ENCODE measurements at places on chromosomes 3 and 15.

- no peak for DNase-seq
Observed at GRCh38 chr3:12891391-12891984, 50.1 kb upstream of the RPL32 start.

GRCh38 chr15:32849769-32850668, 132.2 kb downstream of the GREM1 start:
- no peak for DNase-seq

DNA sequence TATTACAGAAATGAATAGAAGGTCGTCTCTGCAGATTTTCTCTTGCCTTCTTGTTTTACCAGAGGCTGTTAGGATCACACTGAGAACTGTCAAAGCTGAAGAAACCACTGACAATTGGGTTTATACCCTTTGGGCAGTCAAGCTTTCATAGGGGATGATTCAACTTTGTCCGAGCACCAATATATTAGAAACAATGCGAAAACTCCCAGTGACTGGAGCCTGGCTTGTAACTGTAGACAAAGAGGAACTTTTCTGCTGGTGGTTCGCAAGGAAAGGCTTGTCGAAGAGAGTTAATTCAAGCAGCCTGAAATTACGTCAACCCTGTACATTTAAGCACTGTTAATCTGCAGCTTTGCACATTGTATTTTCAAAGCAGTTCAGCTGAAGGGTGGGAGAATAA, 193.2 kb upstream of the ZNF385D start:
- DNase-seq = no peak

GRCh38 chr15:63709365-63709764, 112.2 kb downstream of the FBXL22 start:
- DNase-seq = no peak

- DNase-seq = no peak
Observed at GRCh38 chr3:142888481-142889211, at the start of gene PCOLCE2. Gene PCOLCE2, minus strand, starts transcription at chr3:142889083. Its CDS starts 187 bp downstream, at chr3:142888896.

DNA sequence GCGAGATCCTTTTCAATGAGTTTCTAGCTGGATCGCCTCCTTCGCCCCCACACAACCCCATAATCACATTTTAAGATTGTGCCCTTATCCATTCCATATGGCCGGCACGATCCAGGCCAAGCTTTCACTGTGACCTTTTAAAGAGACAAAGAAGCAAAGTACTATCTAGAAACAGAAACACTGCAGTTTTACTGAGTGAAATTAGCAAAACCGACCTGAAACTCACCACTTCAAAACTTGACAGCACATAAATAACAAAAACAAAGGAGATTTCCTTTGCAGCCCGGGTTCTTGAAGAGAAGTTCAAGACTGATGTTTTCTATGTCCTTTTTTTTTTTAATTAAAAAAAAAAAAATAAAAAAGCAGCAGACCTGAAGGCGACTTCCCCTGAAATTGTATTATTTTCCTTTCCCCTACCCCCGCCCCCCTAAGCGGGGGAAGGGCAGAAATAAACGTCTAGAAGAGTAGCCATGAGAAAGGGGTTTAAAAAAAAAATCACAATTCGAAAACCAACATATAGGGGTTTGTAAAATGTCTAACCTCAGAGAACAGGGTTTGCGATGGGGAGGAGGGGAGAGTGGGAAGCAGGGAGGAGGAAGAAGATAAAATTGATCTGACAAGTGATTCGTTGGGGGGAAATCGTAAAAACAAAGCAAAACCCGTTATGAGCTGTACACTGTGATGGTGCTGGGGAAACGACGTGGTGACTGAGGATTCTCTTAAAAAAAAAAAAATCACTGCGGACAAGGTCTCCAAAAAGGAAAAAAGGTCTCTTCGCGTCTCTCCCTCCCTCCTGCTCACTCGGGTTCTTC, 1.5 kb downstream of the SATB1 start:
- peak; percentile 61 for DNase-seq

- no peak for DNase-seq
Observed at GRCh38 chr3:27310688-27311087, 58.5 kb downstream of the NEK10 start.

GRCh38 chr3:157294491-157294890, 134.5 kb upstream of the CCNL1 start:
- DNase-seq = no peak

DNA sequence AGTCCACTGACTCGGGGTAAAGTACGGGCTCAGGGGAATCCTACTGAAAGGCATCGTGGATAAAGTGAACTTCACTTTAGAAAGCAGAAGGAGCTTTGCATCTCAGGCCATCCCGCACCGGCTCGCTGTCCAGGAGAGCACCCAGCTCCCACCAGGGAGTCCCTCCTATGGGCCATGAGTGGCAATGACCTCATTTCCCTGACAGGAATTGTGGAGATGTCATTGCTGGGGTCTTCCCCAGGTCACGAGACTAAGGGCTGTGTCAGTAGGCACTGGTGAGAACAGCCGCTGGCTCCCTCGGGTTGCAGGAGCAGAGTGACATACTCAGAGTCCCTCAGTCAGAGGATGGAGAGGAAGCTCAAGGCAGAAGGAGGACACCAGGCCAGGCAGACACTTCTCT, 97.3 kb downstream of the XXYLT1 start:
- peak; percentile 47 for DNase-seq

DNA sequence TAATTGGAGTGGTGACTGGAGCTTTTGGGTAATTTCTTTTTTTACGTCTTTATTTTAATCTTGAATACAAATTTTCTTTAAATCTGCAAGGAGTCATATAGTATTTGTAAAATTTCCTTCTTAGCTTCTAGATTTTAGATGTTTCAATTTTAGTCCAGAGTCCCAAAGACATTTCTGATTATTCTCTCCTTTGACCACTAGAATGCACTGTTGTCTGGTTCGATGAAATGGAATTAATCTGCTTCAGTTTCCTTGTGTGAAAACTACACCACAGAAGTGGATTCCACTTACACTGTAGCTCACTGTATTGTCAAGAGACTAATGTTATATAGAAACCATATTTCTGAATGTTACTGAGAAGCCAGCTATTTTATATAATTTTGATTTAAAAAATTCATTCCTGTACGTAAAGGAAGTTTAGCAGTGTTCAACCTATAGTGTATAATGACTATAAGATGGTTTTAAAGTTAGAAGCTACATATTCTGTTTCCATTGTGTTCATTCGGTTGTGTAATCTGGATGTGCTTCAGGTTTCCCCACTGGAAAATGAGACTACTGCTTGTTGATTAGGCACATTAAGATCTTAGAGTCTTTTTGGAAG, 6.1 kb downstream of the GRAMD1C start:
- DNase-seq = no peak

Data from suprapubic skin (tissue), 4 donors.